GM12891 (cell line): ENCODE measurements at places on chromosomes 1 and 21.

DNA sequence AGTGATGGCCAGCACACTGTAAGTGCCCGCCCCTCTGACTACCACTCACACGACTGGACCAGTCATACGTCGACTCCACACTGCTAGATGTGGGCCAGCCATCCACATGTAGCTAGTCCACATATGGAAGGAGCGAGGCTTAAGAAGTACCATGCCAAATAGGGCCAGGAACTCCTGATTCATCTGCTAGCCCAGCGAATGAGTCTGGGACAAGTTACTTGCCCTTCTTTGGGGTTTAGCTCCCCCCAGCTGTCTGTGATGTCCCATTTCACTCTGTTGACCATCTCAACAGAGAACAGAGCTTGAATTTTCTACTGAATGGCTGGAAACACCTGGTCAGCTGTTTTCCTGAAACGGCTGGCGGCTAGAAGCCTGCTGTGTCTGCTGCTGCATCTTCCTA is 5.8 kb downstream of the CSRP1 start:
- no peak for DNase-seq

DNA sequence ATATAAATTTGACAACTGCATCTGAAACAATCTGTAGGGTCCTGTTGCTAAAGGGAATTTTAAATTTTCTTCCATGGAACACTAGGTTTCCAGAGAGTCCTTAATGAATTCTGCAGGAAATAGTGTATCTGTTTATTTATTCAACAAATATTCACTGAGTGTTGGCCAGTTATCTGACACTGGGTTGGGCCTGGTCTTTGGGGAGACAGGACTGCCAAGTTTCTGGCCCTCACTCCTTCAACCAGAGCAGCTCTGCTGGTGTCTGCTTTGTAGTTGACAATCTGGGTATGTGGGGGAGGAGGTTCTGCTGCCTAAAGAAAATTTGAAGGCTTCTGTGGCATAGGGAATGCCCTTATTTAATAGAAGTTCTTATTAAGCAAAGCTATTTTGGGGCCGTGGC is 26.1 kb upstream of the HUNK start:
- no peak for DNase-seq

- no peak for DNase-seq
Observed at GRCh38 chr1:87305151-87305550, 23.5 kb upstream of the LMO4 start.

DNA sequence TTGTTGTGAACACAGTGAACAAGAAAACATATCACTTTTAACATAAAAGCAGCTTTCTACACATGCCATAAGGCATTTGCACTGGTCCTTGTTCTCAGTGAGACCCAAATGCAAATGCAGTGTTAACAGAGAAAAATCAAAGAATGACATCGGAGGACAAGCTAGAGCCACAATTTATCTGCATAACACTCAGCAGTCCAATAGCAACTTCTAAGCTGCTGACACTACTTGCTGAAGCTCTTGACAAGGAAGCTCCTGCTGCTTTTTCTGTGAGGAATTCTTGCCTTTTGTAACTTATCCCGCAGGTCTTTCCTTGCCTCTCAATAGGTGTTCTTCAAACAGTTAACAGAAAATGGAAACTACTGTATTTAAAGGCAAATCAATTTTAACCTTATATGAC is 34.7 kb downstream of the USH2A start:
- DNase-seq: no peak

- DNase-seq: no peak
Observed at GRCh38 chr1:237324226-237324625, 282.2 kb downstream of the RYR2 start.

GRCh38 chr1:224929335-224930237 is at the start of gene DNAH14:
TSS of gene DNAH14 (plus strand) at chr1:224929675. CDS start at chr1:224952703, 23,028 bp downstream.
- peak; percentile 30 for DNase-seq
